ENCODE measurements at places on chromosomes 3 and 15. TPM values are rescaled to one million over a fixed set of nuclear protein-coding genes. Genes with fewer than 3 reads are reported as not detected.
A peak's percentile ranks its signal among the peaks of the same experiment; 100 is the strongest.

The CATSPER2 gene
- polyA plus RNA-seq, result 2.5 TPM

The HMG20A gene
- 38.4 TPM for polyA plus RNA-seq

The CCR8 gene
- 8.7 TPM for polyA plus RNA-seq

The NMB gene
- 3.4 TPM for polyA plus RNA-seq

The GAP43 gene
- polyA plus RNA-seq, result 0.14 TPM

The GOLGA8T gene
- polyA plus RNA-seq, result not detected

The TM6SF1 gene
- polyA plus RNA-seq, result 0.76 TPM

The MCTP2 gene
- polyA plus RNA-seq, result 0.33 TPM

The RBSN gene
- 17.5 TPM for polyA plus RNA-seq

DNA sequence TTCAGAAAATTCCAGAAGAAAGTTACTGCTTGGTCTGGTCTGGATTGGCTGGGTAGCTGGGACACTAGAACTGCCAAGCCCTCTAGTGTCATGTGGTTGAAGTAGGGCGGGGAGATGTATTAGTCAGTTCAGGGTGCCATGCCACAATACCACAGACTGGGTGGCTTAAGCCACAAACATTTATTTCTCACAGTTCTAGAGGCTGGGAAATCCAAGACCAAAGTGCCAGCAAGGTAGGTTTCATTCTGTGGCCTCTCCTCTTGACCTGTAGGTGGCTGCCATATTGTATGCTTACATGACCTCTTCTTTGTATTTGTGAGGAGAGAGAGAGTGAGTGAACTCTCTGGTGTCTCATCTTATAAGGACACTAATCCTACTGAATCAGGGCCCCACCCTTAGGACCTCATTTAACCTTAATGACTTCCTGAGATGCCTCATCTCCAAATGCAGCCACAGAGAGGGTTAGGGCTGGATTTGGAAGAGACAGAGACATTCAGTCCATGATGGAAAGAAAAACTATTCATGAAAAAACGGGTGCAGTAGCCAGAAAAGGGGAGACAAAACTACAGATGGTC is 18.1 kb upstream of the ZSCAN2 start:
- no peak overlapping the region for H3K4me3 ChIP-seq
- no peaks in the 10 kb centered on the region for H3K27me3 ChIP-seq
- no peak overlapping the region for H3K27ac ChIP-seq
- no peaks in the 10 kb centered on the region for H3K4me1 ChIP-seq
- DNase-seq, result no peak

DNA sequence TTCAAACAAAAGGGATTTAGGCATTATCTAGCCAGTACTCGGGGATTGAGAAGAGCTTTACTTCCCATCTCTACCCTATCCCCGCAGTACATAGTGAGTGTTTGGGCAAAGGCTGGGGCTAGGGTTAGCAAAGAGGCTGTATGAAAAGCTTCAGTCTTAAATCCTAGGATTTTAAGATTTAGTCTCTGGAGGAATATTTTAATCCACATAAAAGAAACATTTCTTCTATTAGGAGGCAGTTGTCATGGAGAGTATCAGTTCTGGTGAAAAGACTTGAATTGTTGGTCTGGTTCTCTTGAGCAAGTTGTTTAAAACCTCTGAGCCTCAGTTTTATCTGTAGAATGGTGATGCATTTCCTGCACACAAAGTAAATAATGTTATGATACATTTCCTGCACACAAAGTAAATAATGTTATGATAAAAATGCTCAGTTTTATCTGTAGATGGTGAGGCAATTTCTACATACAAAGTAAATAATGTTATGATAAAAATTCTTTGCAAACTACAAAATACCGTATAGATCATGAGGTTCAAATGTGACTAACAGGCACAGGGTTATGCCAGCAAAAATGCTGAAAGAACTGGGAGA is 53.9 kb upstream of the ZBED2 start:
- H3K4me1 ChIP-seq, result no peaks in the 10 kb centered on the region
- H3K36me3 ChIP-seq, result no peaks in the 10 kb centered on the region
- no peak overlapping the region for H3K27ac ChIP-seq
- H3K27me3 ChIP-seq, result no peaks in the 10 kb centered on the region
- DNase-seq, result no peak
- no peak overlapping the region for H3K4me3 ChIP-seq

DNA sequence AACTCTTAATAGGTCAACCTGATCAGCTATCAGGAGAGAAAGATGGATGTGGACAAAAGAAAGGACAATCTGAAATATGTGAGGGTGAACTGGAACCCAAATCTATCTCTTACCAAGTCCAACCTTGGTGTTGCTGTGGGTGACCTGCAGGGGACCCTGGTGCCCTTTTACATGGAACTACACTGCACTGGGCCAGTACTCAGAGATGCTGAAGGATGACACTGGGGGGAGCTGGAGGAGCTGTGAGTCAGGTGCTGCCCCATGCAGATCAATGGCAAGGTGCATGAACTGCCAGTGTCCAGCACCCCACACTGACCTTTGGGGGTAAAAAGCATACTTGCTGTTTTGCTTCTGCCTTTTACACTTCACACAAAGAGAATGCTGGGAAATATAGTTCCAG is 55.6 kb upstream of the TBC1D5 start:
- no peaks in the 10 kb centered on the region for H3K27me3 ChIP-seq
- no peaks in the 10 kb centered on the region for H3K4me1 ChIP-seq
- H3K36me3 ChIP-seq, result no peaks in the 10 kb centered on the region
- no peak overlapping the region for H3K27ac ChIP-seq

- peaks cover 17% of the 10 kb centered on the region for H3K4me1 ChIP-seq
- no peak overlapping the region for H3K27ac ChIP-seq
- peak; percentile 64 for DNase-seq
These were observed 22.9 kb downstream of the MRAS start for GRCh38 chr3:138371070-138371965.

DNA sequence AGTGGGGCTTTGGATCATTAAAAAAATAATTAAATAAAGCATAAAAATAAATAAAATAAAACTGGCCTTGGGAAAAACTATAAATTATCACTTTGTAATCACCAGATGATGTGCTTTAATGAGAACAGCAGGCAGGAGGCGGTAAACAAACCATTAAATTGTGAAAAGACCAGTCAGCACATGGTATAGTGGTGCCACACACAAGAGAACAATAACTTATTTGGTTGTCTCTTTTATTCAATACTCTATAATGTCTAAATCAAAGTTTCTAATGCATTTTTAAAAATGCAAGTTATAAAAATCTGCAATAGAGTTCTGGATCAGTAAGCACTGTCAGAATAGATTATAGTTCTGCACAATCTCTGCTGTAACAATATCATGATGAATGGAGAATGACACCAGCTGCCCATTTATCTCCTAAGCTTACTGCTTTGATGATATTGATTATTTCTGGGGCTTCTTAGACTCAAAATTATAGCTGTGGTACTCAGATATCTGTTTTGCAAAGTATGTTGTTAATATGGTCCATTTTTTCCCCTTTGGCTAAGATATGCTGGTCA is 259.3 kb downstream of the NAALADL2 start:
- no peaks in the 10 kb centered on the region for H3K36me3 ChIP-seq
- H3K27ac ChIP-seq, result no peak overlapping the region
- DNase-seq, result no peak
- H3K27me3 ChIP-seq, result no peaks in the 10 kb centered on the region
- no peaks in the 10 kb centered on the region for H3K4me1 ChIP-seq

DNA sequence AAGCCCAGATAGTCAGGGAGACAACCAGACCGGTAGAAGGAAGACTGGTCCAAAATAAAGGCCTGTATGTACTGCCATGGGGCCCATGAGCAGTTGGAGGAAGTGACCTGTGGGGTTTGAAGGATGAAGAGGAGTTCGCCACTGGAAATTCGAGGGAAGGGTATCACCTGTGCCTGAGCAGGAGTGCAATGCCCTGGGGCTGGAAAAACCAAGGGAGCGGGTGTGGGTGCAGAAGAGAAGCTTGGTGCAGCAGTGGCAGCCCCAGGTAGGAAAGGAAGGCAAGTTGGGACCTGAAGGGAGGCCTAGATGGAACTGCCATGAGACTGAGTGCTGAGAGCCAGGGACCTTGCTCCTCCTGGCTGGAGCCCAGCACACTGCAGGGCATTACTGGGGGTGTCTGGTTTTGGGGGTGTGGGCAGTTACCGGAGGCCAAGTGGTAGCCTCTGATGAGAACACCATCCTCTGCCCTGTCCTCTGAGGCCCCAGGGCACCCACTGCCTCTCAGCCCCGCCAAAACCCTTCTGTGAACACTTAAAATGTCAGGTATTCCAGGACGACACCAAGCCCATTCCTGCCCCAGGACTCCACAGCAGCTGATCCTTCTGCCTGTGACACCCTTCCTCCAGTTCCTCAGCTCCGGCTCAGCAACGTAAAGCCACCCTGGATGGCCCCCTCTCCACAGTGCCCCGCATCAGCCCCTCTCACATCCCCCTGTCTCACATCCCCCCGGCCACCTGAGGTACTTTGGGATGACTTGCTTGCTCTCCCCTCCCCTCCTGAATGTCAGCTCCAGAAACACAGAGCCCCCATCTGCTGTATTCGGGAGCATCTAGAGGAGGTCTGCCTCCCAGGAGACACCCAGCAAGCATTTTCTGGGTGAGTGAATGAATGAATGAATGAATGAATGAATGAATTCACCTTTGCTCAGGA is 42.9 kb downstream of the WNT7A start:
- H3K4me3 ChIP-seq, result no peak overlapping the region
- no peaks in the 10 kb centered on the region for H3K4me1 ChIP-seq
- H3K36me3 ChIP-seq, result no peaks in the 10 kb centered on the region

DNA sequence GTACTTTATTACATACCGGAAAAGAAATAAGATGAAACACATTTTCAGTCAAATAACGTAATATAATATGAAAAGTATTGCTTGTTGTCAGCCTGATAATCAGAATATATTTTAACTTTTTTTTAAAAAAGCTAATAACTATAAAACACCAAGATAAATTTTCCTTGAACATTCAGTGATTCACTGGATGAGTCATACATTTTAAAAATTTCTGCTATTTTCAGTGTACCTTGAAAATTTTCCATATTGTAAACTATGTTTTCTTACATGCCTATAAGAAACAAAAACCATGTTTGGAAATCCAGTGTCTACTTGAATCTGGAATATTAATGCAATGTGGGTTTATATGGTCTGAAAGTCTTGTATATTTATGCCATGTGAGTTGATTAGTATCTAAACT is 36.3 kb upstream of the MEIS2 start:
- peaks cover 2% of the 10 kb centered on the region for H3K27me3 ChIP-seq
- DNase-seq, result no peak
- no peaks in the 10 kb centered on the region for H3K36me3 ChIP-seq
- no peak overlapping the region for H3K4me3 ChIP-seq

- H3K4me3 ChIP-seq, result peak overlapping the region; percentile 77
- no peaks in the 10 kb centered on the region for H3K36me3 ChIP-seq
- H3K27me3 ChIP-seq, result no peaks in the 10 kb centered on the region
- DNase-seq, result no peak
- H3K27ac ChIP-seq, result no peak overlapping the region
These were observed 965 bp downstream of the FLNB start for GRCh38 chr3:58009026-58009748.

- H3K27ac ChIP-seq, result no peak overlapping the region
- H3K27me3 ChIP-seq, result no peaks in the 10 kb centered on the region
- H3K4me3 ChIP-seq, result no peak overlapping the region
- DNase-seq, result no peak
These were observed 23.4 kb upstream of the SEC13 start for GRCh38 chr3:10344147-10344943.

DNA sequence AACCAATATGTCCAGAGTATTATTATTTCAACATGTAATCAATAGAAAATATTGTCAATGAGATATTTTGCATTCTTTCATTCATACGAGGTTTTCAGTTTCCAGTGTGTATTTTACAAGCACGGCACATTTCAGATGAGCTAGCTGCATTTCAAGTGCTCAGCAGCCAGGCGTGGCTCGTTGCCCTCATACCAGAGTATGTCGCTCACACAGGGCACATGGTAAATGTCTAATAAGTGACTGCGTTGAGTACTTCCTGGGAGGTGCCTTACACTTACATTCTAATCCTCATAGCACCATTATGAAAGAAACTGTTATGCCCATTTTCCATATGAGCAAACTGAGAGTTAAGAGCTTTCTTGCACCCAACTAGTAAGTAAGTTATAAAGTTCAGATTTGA is 47.4 kb downstream of the TMEM266 start:
- no peak overlapping the region for H3K4me3 ChIP-seq
- no peak for DNase-seq
- no peaks in the 10 kb centered on the region for H3K36me3 ChIP-seq
- no peaks in the 10 kb centered on the region for H3K27me3 ChIP-seq
- no peaks in the 10 kb centered on the region for H3K4me1 ChIP-seq

DNA sequence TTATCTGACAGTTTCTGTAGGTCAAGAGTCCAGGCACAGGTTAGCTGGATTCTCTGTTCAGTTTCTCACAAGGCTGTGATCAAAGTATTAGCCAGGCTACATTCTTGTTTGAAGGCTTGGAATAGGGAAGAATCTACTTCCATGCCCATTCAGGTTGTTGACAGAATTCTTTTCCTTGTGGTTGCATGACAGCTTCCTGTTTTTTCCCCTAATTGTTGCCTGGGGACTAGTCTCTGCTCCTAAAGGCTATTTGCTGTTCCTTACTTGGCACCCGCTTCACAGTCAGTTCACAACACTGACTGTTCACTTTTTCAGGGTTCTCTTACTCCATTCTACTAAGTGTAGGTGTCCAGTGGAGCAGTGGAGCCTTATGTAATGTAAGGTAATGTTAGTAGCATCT is 115.4 kb upstream of the GBE1 start:
- no peak overlapping the region for H3K27ac ChIP-seq
- no peaks in the 10 kb centered on the region for H3K36me3 ChIP-seq
- H3K27me3 ChIP-seq, result no peaks in the 10 kb centered on the region
- no peak for DNase-seq
- no peak overlapping the region for H3K4me3 ChIP-seq
